ENCODE measurements at places on chromosomes 7 and 10.

DNA sequence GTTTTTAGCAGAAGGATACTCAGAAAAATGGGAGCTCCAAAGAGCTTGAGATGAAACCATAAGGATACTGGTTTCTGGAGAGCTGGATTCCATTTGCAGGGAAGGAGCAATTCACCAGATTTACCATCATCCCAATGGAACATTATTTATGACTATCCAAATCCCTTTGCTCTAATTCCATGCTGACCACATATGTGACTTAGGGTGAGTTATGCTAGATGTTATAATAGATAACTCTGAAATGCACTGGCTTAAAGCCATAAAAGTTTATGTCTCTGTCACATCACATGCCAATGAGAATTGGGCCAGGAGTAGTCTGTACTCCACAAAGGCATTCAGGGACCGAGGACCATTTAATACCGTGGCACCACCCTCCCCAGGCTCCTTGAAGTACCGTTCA is 185.2 kb downstream of the SKIDA1 start:
- DNase-seq, result no peak

DNA sequence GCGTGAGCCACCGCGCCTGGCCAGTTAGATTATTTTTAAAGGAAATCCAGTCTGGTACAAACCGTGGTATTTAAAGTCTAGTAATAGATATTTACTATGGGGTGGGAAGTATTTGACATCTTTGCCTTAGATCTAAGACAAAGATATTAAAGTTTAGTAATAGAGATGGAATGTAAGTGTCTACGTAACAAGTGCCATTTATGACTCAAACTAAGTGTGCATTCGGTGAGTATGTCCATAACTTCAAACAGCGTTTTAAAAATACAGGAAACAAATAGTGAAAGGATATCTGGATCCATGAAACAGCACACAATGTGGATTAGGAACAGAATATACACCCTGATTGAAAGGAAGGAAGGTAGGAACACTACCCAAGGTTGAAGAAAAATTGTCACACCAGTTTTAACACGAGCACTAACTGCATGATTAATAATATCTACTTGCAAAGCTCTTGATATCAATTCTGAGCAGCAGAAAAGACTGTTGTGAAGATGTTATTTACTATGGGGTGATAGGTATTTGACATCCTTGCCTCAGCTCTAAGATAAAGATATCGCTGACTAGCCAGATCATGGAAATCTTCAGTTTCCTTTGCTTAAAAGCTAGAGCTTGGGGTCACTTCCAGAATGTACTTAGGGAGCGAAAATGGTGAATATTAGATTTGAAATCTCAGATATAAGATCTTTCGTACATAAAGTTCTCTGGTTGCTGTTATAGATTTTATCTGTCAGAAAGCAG is 48.7 kb downstream of the EPC1 start:
- DNase-seq, result no peak

DNA sequence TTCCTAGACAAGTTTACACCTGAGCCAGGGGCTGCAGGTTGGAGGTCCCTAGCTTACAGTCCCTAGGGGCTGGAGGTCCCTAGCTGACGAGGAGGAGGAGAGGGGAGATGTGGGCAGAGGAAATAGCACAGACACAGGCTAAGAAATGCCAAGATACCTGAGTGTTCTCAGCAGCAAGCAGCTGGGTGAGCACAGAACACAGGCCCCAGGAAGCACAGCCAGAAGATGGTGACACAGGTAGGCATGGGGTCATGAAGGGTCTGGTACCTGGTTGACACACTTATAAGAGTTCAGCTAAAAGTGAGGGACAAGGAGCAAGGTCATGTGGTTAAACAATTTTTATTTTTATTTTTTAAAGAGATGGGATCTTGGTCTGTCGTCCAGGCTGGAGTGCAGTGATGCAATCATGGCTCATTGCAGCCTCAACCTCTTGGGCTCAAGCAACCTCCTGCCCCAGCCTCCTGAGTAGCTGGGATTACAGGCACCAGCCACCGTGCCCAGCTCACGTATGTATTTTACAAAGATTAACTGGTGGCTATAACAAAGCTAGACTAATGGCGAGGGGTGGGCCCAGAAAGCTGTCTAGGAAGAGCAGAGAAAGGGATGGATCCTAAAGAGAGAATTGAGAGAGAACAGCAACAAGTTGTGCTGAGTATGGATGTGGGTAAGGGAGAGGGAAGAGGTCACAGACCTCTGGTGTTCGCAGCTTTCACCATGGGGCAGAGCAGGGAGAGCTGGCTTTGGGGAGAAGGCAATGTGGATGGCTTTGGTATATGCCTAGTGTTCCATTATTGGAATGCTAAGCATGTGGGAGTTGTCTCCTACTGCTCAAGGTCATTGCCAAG is 140.3 kb upstream of the KLF14 start:
- no peak for DNase-seq

- no peak for DNase-seq
Observed at GRCh38 chr10:70776455-70777005, 8.6 kb downstream of the TBATA start.

- no peak for DNase-seq
Observed at GRCh38 chr7:32316839-32317238, 173.3 kb downstream of the LSM5 start.

- DNase-seq, result no peak
Observed at GRCh38 chr10:71761541-71762113, 11.7 kb downstream of the VSIR start.

DNA sequence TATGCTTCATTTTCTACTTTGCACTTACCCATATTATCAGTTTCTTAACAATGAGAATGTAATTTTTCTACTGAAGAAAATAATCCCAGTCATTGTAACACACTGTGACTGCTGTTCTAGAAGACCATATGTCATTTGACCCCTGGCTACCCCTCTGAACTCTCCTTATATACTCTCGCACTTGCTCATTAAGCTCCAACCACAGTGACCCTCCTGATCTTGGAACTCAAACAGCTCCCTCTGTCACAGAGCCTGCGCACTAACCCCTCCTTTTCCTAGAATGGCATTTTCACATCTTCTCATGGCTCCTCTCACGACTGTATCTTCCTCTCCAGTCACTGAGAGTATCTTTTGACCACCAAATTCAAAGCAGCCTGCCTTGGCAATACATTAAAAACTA is 169.7 kb downstream of the CACNA2D1 start:
- DNase-seq, result no peak

DNA sequence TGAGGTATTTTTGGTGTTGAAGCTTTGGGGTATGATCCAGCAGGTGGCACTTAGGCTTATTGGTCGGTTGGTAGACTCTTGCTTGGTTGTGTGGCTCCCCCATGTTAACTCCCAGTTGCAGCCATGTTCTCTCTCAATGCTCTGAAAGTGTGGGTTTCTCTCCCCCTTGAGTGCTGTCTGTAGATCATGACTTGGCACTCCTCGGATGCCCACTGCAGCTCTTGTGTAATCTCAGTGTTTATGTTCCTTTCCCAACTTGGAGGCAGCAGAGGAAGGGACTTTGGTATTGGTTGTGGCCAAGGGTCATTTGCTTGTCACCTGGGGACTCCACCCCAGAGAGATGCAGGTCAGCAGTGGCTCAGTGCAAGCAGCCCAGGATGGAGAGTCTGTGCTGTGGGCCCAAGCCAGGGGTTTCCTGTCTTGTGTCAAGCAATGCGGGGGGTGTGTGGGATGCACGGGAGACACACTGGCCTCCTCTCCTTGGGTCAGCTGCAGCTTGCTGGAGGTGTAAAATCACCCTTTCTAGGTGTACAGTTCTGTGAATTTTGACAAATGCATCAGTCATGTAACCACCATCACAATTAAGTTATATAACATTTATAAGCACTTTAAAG is 36.9 kb downstream of the PIK3CG start:
- DNase-seq, result no peak

DNA sequence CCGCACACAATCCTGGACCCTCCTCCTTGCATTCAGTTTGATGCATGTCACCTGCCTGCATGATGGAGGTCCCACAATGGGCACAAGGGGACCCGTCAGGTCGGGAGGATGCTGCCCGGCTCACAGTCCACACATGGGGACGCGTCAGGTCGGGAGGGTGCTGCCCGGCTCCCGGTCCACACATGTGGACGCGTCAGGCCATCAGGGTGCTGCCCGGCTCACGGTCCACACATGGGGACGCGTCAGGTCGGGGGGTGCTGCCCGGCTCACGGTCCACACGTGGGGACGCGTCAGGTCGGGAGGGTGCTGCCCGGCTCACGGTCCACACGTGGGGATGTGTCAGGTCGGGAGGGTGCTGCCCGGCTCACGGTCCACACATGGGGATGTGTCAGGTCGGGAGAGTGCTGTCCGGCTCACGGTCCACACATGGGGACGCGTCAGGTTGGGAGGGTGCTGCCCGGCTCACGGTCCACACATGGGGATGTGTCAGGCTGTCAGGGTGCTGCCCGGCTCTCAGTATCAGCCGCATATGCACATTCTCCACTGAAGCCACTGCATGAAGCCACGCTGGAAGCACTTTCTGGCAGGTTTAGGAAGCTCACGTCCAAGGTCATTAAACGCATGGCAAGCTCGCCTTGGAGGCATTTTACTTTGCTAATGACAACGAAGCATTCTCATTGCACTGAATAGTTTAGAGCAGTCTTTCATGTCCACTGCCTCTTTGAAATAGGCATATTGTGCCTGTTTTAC is 50.3 kb downstream of the DIP2C start:
- DNase-seq, result no peak

DNA sequence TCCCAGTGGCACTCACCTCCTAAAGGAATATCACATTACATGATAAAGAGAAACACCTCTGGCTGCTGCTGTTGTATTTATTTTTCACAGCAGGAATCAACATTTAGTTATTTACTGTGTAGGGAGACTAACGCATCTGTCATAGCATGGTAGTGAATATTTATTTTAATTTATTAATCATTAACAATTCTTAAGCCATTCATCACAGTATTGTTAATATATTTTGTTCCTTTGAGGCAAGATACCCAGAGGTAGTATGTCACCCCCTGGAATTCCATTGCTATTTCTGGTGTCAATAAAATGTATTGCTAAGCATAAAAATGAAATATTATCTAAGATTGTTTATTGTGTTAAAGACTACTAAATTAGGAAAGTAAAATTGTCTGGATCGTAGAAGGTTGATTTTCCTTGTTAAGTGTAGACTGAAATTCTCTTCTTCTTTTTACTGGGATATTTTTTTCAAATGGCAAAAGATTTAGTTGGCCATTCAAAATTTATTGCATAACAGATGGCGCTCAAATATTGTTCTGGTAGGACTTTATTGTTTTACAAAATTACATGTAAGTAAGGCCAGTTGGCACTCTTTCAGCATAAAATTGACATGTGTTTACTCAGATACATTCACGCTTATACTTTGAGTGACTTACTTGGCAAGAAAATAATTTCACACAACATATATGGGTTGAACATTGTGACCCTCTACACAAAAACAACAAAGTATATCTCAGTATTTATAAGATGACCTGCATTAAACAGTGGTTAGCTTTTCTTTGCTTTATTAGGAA is 1358.7 kb upstream of the SORCS1 start:
- DNase-seq, result no peak

- DNase-seq, result no peak
Observed at GRCh38 chr7:30278849-30279652, 5.3 kb upstream of the ZNRF2 start.

DNA sequence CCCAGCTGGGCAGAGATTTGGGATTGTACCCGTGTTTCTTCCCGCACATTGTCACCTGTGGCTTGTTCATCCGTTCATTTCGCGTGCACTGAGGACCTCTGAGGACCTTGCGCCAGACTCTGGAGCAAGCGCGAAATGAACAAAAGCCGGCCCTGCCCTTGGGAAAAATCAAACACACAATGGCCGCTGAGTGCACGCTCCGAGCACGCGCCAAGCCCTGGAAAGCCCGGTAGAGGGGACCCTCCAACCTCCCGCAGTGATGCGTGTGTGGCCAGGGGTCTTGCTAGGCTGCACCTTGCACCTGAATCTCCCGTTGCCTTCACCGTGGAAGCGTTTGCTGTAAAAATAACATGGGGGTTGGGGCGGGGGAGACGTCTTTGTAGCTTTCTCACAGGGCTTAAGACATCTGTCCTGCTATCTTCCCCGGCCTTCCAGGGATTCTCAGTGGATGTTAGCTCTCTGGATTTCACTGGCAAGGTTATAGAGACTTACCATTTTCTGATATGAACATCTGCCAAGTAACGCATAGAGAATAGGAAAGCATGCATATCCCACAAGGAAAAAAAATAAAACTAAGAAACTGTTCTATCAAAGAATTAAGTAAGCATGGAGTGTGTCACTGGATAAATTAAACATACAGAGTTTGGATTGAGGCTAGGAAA is 37.3 kb downstream of the ZNF777 start:
- DNase-seq, result no peak

GRCh38 chr10:14612873-14613587 is 161.7 kb downstream of the FAM107B start:
- no peak for DNase-seq

DNA sequence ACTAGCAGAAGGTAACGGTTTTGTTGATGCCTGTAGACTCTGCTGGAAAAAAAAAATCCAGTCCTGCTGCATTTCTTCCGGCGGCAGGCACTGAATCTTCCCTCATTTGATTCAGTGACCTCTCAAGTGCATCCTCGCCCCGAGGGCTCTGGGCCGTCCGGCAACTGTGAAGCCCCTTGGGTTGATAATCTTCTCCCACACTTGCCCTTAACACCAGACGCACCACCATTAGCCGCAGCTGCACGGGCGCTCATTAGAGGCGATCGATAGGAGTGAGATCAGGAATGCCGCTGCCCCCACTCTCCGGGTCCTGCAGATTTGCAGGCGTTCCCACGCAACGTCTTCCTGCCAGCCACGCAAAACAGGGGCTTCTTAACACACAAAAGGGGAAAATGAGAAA is 200.0 kb upstream of the MKI67 start:
- DNase-seq, result no peak

GRCh38 chr10:13812804-13813203 is 226.0 kb downstream of the PRPF18 start:
- no peak for DNase-seq

DNA sequence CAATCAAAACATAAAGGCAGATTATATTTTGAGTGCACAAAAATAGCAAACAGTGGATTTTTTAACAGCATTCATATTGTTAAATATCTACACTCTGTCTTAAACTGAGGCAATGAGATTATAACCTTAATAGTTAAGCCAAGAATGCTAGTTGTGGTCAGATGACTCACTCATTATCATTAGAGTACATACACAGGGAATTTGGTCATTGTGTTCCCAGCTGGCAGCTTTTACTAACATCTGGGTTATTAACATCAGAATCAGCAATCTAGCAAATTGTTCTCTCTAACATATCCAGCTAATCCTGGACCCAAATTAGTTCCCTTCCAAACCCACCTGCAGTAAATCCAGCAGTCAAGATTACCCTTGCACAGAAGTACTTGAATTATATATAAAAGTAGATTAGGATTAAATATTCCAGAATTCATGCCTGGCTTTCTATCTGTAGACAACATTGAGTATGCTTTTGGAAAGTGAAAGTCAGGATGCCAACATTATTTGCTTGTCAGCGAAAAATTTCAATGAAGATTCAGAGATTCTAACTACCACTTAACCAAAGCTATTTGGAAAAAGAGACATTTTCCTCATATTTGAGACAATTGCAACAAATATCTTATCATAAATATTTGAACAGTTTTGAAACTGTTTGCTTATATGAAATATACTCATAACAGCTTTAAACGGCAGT is 1035.6 kb upstream of the PHF14 start:
- DNase-seq, result no peak

All from T-helper 22 cell (primary cell).